Mucosa of gallbladder (tissue), 1 donor: ENCODE measurements at places on chromosomes 1 and 21. TPM values are rescaled to one million over a fixed set of nuclear protein-coding genes. Genes with fewer than 3 reads are reported as not detected.

DNA sequence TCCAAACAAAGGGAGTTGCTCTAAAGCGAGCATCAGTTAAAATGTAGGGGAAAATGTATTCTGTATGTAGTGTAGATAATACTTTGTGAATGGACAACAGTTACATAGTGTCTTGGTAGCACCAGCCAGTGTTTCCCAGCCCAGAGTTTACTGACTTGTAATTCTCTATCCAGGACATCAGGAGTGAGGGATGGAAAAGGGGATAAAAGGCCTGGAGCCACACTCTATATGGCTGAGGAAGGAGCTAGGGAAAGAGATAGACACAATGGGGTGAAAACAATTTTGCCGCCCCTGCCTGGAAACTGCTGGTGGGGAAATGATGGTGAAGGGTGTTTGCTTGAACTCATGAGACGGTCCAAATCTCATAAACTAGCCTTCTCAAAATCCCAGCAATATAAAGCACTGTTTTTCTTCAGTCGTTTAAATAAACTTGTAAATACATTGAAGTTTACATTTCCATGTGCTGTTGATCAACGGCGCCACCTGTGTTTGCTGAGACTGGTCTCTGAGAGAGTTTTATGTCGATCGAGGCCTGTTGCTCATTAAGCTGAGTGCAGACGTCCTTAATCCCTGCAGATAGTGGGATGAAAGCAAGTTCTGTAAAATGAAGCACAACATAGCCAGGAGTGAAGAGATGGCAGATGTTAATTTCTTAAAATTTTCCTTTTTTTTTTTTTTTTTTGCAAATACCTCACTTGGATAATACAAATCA lies 27.9 kb upstream of the AGO1 start:
- DNase-seq: no peak

DNA sequence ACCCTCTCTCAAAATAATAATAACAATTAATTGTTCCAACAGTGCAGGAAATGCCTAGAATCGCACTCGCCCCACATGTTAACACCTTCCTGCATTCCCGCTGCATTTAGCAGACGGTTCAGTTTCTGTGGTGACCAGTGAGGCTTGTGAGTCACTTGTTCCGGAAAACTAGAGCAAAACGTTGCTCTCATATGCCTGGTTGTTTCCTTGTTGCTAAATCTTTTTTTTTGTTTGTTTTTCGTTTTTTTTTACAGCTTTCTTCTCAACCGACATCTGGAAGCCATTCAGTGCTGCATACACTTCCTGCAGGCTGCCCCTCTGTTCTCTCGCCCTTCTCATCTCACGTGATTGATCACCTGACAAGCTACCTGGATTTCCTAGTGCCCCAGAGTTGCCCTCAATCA lies 56.9 kb upstream of the TMPRSS2 start:
- no peak for DNase-seq

- no peak for DNase-seq
These were observed 1.8 kb downstream of the ARF1 start for GRCh38 chr1:228084325-228084724.

DNA sequence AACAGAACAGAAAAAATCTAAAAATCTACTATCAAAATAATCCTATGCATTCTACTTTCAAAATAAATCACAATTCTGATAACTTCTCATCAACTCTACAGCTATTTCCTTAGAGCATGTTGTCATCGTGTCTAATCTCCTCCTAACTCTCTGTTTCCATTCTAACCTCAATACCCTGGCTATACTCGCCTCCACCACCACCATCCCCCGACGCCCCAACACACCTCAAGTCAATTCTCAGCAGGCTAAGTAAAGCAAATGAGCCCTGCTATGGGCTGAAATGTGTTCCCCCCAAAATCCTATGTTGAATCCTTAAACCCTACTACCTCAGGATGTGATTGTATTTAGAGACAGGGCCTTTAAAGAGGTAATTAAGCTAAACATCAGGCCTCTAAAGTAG lies 34.6 kb downstream of the NRDC start:
- DNase-seq: no peak

DNA sequence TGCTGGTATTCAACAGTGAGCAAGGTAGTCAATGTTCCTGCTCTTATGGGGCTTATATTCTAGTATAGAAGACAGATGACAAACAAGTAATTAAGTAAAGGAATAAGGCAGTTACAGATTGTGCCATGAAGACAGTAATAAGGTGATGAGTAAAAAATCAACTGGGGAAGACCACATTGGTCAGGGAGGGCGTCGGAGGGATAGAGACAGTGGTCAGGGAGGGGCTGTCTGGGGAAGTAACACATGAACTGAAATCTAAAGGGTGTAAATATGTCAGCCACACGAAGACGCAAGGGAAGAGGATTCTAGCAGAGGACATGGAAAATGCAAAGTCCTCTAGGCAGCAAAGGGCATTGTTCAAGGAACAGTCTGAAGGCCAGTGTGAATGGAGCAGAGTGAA lies 10.1 kb downstream of the IL12RB2 start:
- DNase-seq: no peak

DNA sequence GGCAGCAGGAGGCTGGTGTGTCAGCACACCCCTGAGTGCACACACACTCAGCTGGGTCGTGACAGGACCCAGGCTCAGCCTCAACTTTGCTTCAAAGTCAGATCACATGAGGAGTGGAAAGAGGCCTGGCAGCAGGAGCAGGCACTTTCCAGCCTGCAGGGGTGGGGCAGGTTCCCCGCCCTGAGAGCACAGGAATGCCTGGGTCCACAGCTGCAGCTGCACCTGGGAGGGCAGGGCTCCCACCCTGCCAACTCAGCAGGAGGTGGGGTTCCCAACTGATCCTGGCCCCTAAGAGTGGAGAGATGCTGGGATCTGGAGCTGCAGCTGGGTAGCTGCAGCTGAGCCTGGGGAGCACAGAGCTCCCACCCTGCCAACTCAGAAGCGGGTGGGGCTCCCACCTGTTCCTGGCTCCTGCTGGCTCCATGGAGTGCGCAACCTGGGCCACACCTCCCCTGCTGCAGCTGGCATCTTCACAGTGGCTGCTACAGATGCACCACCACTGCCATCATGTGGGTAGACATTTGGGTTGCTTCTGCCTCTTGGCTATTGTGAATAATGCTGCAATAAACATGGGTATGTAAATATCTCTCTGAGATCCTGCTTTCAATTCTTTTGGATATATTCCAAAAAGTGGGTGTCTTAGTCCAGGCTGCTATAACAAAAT lies 415.4 kb downstream of the TTLL7 start:
- DNase-seq: peak; percentile 33

- peak; percentile 87 for DNase-seq
These were observed 55.2 kb upstream of the TARBP1 start for GRCh38 chr1:234533975-234534876.

- no peak for DNase-seq
These were observed 109.7 kb downstream of the PPIAL4G start for GRCh38 chr1:148373192-148373925.

DNA sequence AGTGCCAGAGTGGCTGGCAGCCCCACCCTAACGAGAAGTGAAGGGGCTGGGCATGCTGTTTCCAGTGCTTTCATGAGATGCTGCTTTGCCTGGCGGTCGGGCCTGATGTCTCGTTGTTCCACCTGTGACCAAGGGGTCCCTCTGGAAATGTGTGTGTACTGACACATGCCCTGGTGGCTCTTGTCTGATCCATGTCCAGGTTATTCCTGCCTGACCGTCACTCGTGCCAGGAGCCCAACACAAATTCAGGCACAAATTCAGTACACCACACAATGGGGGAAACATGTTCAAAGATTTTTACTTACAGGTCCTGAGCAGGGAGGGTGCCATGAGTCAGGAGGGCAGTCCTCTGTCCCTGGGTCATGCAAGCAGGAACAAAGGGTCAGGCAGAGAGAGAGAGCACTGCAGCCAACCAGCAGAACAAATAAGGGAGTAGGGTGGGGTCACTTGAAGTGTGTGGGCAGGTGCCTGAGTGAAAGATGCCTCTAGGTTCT lies 76.3 kb downstream of the ADARB1 start:
- peak; percentile 8 for DNase-seq

DNA sequence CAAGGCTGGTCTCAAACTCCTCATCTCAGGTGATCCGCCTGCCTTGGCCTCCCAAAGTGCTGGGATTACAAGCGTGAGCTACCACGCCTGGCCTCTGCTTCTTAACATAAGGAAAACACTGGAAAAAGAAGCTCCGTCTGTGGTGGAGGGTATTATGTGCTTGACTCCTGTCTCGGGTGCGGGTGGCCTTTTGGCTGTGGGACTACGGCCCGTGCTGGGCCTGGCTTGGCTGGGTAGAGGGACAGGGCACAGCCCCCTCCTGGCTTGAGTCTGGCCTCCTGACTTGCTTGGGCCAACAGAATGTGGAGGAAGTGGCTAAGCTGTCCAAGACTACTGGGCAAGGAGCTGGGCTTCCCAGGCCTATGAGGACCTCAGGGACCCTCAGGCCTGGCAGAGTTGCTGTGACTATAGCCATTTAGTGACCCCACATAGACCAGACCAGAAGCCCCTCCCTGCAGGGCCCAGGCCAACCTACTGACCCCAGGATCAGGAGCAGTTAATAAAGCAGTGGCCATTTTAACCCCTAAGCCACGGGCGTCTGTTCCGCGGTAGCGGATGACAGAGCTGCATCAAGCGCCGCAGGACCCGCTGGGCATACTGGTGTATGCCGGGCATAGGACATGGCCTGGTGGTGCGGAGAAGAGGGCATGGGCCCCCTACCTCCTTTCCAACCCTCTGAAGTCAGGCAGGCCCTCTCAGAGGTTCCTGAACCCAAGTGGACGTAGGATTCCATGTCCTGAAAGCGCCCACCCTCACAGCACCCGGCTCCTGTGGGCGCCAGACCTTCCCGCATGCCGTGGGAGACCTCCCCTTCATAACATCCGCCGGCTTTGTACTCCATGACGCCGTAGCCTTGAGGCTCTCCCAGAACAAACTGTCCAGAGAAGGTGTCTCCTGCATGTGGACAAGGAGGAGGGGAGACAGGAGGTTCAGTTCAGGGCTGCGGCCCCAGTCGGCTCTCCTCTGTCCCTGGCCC lies 4.4 kb downstream of the MORN1 start:
- DNase-seq: no peak

GRCh38 chr1:78387871-78388270 lies 102.9 kb upstream of the PTGFR start:
- no peak for DNase-seq

GRCh38 chr1:41713141-41713540 lies 205.6 kb downstream of the HIVEP3 start:
- DNase-seq: no peak

GRCh38 chr1:35642471-35642955 lies 1.2 kb upstream of the PSMB2 start:
- DNase-seq: no peak

DNA sequence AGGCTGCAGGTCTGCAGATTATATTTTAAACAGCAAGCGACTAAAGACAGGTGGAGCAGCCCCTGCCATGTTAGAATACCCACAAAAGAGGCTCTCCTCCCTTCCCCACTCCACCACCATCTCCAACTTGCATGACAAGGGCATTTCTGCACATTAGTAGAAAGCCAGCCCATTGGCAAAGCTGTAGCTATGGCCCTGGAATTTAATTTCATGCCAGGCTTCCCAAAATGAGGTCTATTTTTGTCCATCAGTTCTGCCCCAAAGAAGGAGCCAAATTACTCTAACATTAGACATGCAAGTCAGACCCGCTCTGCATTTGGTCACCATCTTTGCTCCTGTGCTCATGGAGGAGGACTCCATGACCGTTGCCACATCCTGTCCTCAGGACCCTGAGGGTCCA lies 115.2 kb downstream of the LAMC2 start:
- DNase-seq: no peak

DNA sequence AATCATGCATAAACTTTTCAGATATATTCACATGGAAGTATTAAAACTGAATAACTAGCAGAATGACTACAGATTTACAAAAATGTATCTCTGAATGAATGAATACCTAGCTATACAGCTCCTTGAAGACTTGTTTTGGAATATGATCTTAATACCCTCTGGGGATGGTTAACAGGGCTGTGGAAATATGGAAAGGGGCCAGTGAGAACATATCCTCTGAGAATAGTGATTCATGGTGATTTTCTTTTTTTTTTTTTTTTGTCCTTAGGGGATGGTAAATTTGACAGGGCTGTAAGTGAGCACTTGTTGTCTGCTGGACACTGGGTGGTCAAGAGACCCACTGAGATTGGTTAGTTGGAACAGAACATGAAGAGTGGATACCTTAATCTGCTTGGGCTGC lies 80.7 kb upstream of the HP1BP3 start:
- DNase-seq: no peak

DNA sequence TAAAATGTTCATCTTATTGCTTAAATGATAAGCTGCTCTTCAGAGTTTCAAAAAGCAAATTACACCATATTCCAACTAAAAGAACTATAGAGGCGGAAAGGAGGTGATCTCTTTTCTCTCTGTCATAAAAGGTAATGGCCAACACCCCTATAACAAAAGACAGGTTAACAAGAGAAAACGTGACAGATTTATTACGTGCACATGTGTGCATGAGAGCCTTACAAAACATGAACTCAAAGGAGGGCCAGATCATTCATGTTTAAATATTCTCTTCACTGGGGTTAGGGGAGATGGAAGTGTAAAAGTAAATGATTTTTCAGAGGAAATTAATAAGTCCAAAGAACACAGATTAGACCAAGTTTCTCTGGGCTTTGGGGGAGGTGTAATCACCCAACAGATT lies 26.5 kb upstream of the FMO2 start:
- DNase-seq: no peak

DNA sequence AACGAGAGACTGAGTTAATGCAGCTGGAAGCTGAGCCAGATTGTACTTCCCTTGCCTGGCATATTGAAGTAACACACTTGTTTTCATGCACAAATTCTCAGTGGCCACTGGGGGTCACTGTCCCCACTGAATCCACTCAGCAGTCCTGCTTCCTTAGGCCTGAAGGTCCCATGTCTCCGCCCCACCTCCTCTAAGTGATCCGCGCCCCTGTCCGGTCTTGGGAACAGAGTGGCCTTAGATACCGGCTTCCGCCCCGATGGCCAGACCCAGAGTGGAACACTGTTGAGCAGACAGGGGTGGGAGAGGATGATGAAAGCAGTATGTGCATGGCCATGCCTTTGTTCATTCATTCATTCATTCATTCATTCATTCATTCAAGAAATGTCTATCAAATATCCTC lies 34.8 kb downstream of the CHAF1B start:
- DNase-seq: peak; percentile 81

GRCh38 chr1:37358992-37359391 lies 115.4 kb upstream of the ZC3H12A start:
- no peak for DNase-seq

The ZBTB7B gene
- total RNA-seq: 122 TPM

The TP73 gene
- 0.17 TPM for total RNA-seq

The RHD gene
- total RNA-seq: not detected

The EFCAB7 gene
- 12.2 TPM for total RNA-seq

The S100A7A gene
- total RNA-seq: not detected

The WNT9A gene
- 2.2 TPM for total RNA-seq

The PROX1 gene
- total RNA-seq: 11.1 TPM

The MLLT11 gene
- total RNA-seq: 3.6 TPM

The FAM151A gene
- total RNA-seq: not detected

The LORICRIN gene
- total RNA-seq: not detected

The CFAP107 gene
- not detected for total RNA-seq

The NHLH1 gene
- total RNA-seq: not detected

The TCHH gene
- 0.09 TPM for total RNA-seq

The ARMH1 gene
- 3.7 TPM for total RNA-seq
